Nucleus accumbens (tissue), 56 donors: ENCODE measurements at places on chromosomes 12 and 14.

GRCh38 chr12:111434680-111435338, 29.1 kb downstream of the SH2B3 start:
- DNase-seq = no peak

DNA sequence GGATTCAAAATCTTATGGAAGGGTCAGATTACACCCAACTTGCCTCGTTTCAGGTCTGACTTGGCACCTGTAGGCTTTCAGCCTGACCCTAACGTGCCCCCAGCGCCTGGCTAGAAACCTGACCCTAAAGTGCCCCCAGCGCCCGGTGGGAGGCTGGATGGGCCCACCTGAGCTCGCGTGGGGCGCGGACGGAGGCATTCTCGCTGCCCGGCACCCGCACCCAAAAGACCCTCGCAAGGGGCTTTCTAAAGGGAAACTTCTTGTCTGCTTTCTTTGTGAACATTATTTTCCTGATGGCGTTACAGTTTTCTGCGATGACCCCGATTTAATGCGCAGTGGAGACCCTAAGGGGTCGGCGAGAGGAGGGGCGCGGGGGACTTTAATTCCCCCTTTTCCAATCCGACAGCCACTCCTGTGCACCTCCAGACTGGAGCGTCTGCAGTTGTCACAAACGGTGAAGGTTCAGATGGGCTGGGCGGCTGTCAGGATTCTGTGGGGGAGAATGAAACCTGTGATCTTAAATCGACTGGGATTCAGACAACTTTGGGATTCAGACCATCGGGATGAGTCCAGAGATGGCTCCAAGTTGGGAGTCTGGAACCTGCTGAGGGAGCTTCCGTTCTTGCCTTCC, 751 bp upstream of the HRK start:
- no peak for DNase-seq

DNA sequence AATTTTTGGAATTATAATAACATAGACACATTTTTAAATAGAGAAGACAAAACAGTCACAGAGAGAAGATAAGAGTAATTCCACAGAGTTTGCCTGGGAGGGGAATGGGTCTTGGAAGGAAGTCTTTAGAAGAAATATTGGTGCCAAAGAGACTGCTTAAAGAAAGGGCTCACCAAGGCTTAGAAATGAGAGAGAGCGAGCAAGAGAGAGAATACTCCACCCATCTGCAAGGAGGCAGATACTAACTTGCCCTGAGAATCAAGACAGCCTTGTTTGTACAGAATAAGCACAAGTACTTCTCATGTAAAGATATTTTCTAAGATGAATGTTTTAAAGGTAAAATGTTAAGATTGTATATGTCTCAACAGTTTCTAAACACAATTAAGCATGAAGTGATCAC, 165.5 kb downstream of the SLC38A4 start:
- DNase-seq = no peak

DNA sequence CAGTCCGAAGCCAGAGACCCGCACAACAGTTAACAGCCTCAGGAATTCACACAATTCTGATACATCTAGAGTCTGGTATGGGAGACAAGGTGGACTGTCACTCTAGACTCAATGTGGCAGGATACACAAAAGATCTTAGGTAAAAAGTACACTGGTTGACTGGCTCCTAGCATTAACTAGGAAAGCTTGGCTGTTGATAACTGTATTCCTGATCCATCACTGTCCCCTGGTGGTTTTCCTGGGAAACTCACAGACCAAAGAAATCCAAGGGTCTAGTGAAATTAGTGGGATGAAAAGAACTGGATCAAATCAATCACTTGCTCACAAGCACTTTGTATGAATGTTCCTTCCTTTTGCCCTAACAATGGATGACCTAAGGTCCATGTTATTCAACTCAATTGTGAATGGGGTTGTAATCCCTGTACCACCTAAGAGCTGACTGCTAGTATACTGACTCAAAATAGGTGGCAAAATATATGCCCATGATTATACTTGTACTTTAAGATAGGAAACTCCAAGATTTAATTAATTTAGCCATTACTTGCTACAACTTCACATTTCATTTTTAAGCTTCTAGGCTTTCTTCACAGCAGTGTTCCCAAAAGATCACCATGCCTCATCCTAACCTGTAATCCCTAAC, 14.0 kb downstream of the NPC2 start:
- DNase-seq = no peak

GRCh38 chr12:30378307-30378706, 317.4 kb downstream of the IPO8 start:
- no peak for DNase-seq

DNA sequence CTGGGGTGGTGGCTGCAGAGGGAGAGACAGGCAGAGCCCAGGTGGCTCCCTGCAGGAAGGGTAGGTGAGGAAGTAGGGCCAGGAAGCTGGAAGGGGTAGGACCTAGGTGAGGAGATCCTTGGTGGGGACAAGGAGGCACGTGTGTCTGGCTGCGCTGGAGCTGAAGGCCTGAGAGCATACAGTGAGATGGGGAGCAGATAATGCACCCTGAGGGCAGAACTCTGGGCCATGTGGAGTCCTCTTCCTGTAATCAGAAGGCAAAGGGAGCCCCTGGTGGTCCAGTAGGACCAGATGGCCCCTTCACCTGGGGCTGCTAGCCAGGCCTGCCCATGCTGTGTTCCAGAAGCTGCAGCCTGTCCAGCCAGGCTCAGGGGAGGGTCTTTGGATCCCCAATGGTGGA, 15.3 kb upstream of the KRT80 start:
- no peak for DNase-seq

DNA sequence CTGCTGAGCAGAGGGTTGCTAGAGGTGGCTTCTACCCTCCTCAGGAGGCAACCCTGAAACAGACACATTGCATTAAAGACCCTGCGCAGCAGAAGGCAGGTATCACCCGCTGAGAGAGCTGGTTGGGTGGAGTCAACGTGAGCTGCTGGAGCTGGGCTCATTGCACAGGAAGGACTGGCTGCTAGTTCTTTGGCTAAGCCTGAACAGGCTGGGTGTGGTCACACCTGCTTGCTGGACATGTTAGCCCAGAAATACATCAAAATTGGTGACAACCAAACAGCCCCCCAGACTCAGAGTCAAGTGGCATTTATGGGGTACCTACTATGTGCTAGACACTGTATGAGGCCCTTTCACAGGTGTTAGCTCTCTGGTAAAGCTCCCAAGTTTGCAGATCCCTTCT, 33.8 kb upstream of the IRF2BPL start:
- no peak for DNase-seq

DNA sequence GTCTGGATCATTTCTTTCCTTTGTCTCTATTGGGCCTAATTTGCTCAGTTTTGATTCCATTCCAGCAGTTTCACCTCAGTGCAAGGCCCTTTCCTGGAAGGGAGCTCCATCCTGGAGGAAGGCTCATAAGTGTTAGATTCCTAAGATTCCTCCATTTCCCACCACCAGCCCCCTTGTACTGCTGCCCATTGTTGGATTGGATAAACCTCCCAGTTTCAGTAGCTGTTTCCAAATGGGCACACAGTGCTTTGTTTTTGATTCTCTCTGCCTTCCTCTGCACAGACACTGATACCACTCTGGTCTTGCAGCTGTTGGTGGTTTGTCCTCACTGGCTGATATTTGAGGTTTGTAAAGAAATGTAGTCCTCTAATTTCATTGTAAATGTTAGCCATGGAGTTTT, 158.9 kb downstream of the SLC15A5 start:
- no peak for DNase-seq

GRCh38 chr12:12286441-12286840, 19.6 kb upstream of the LRP6 start:
- DNase-seq = no peak

GRCh38 chr12:68632486-68632885, 21.8 kb downstream of the RAP1B start:
- DNase-seq = no peak

- DNase-seq = peak; percentile 5
Observed at GRCh38 chr14:69580009-69580577, 5.4 kb upstream of the CCDC177 start.
